ENCODE measurements at places on chromosomes 16 and 17.

- peak; percentile 8 for DNase-seq
These were observed 178.4 kb upstream of the C17orf78 start for GRCh38 chr17:37197336-37197735.

DNA sequence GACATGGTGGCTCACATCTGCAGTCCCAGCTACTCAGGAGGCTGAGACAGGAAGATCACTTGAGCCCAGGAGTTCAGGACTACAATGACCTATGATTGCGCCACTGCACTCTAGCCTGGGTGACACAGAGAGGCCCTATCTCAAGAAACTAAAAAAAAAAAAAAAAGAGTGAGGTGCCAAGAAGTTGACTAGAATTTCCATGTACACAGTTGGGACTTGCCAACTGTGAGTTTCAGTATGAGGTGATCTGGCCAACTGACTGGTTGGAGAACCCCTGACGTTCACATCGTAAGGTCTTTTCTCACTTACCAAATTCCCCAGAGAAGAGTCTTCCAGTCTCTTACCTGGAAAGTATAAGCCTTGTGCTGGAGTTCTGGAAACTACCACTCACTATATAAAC is 3.1 kb upstream of the MED11 start:
- DNase-seq = no peak

DNA sequence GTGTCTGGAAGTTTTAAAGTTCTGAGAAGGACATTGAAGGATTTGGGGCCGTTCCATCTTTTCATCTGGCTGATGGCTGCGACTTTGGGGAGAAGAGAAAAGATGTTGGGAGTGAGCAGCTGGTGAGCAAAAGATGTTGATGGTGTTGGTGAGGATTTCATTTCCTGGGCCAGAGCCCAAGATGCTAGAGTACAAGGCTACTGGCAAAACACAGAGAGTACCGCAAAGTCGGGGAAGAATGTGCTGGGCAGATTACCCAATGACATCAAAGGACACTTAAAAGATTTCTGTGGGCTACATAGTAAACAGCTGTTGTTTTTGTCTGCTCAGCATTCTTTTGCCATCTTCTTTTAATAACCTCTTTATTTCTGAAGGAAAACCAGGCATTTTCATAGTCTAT is 49.4 kb upstream of the GAS7 start:
- DNase-seq = no peak

DNA sequence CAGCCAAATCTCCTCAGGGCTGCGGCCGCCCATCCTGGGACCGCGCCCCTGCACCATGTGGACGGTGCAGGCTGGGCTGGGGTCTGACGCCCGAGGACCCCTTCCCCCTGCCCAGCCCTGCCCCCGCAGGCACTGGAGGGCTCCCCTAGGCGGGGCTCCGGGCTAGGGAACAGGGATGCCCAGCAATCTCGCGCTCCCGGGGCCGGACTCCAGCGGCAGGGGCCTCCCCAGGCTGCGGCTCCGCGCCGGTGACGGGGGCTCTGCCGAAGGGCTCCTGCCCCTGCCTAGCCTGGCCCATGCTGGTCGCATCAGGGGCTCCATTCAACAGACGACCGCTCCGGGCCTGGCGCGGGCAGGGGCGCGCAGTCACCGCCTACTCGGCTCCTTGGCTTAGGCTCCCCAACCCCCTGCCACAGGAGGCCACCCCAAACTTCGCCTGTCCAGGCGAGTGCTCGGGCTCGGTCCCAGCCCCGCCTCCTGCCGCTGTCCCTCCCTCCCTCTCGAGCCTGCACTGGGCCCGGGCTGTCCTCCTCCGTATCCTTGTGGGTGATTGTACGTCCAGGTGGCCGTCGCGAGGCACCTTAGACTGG is 27.4 kb upstream of the ADORA2B start:
- no peak for DNase-seq

DNA sequence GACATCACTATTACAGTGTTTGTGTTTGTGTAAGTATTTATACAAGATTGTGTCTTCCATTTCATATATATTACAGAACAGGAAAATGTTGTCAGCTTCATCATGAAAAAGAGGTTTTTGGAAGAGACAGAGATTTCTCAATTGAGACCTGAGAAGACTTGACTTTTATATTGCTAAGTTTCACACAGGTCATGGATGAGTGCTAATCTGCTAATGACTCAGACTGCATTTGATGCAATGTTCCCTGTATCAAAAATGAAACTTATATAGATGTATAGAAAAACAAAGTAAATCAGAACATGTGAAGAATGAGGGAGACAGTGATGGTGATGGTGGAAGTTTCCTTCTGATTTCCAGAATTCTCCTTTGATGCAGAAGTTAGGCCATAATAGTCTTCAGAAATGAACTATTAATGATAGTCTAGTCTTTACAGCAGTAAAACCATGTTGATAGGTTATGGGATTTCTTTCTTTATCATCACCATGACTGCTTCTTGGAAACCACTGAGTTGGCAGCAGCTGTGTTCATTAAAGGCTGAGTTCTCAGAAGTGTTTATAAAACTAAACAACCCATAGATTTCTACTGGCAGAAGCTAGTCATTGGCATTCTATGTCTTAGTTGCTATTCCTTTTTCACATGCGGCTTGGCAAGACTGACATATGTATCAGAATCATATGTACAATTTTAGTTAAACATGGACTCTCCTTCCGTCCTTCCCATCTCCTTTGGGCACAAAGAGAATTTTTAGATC is 56.1 kb downstream of the PCTP start:
- no peak for DNase-seq

- no peak for DNase-seq
These were observed 12.4 kb downstream of the SLFN5 start for GRCh38 chr17:35255316-35255715.

DNA sequence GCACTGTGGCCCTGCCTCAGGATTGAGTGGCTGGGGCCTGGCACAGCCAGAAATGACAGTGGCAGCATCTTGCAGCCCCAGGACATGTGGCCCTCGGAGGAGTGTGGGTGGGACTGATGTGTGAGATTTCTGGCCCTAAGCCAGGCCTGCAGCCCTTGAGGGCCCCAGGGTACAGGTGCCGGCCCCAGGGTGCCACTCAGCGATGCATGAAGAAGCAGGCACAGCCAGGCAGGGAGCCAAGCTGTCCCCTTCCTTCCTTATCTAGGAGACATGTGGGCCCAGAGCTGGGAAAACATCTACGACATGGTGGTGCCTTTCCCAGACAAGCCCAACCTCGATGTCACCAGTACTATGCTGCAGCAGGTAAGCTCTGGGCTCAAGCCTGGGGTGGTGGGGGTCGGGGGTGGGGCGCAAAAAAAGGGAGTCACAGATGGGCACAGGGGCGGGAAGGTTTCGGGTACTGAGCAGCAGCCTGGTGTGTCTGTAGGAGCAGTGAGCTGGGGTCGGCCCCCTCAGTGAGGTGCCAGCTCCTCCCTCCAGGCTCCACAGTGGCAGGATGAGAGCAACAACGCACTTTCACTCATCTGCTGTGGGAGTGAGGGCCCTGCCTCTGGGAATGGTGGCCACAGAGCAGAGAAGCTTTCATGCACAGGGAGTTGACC is 4.1 kb downstream of the ACE start:
- DNase-seq = peak; percentile 29

GRCh38 chr16:1729026-1729425 is 23.0 kb downstream of the MAPK8IP3 start:
- no peak for DNase-seq

GRCh38 chr16:4682616-4683254 is 10.6 kb upstream of the NUDT16L1 start:
- DNase-seq = no peak

- DNase-seq = no peak
These were observed 277.2 kb upstream of the CCL2 start for GRCh38 chr17:33977729-33978514.

DNA sequence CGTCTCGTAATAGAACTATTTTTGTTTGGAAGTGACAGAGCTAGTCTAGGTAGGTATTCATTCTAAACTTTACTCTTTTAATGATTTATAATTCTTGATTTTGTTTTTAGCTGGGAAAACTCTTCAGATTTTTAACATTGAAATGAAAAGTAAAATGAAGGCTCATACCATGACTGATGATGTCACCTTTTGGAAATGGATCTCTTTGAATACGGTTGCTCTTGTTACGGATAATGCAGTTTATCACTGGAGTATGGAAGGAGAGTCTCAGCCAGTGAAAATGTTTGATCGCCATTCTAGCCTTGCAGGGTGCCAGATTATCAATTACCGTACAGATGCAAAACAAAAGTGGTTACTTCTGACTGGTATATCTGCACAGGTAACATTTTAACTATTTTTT is 27.6 kb downstream of the CLTC start:
- no peak for DNase-seq

All from OCI-LY7 (cell line).